Keratinocyte (primary cell): ENCODE measurements at places on chromosomes 11 and 22.

DNA sequence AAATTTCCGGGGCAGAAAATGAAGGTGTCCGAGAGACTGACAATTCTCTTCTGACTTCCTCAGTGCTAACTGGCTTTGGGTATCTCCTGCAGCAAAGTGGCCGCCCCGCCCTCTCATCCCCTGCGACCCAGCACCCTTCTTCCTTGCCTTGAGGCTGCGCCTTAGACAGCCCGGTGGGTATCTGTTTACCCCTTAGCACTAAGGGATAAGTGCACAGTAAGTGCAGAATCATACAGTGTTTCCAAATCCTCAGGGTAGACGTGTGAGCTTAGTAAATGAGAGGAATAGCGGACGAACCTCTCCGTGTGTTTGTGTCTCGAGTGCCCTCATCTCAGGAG lies 368 bp upstream of the CHORDC1 start:
- H3K4me3 ChIP-seq: peak overlapping the region; percentile 90
- peak overlapping the region; percentile 81 for H3K27ac ChIP-seq
- H3K4me1 ChIP-seq: peaks cover 28% of the 10 kb centered on the region
- no peaks in the 10 kb centered on the region for H3K27me3 ChIP-seq

DNA sequence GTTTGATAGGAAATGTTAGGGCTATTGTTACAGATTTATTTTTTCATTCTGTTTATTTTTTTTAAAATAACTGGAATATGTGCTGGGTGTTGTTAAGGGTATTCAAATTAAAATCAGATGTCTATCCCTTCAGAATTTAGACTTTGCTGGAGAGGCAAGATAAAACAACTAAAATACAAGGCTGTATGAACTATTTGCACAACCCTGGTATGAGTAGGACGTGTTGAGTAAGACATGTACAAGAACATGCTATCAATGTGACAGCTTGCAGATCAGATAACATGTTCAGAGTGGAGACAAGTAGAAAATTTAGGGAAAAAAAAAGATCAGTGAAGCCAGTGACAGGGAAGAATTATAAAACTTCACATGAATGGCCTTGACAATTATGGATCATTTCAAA lies 853.5 kb downstream of the METTL15 start:
- no peaks in the 10 kb centered on the region for H3K27me3 ChIP-seq
- no peaks in the 10 kb centered on the region for H3K36me3 ChIP-seq
- H3K4me1 ChIP-seq: no peaks in the 10 kb centered on the region
- H3K27ac ChIP-seq: no peak overlapping the region

- H3K27ac ChIP-seq: no peak overlapping the region
- H3K27me3 ChIP-seq: no peaks in the 10 kb centered on the region
- peaks cover 10% of the 10 kb centered on the region for H3K4me1 ChIP-seq
- no peak for DNase-seq
- H3K4me3 ChIP-seq: no peak overlapping the region
These were observed 27.2 kb downstream of the FEZ1 start for GRCh38 chr11:125468852-125469251.

DNA sequence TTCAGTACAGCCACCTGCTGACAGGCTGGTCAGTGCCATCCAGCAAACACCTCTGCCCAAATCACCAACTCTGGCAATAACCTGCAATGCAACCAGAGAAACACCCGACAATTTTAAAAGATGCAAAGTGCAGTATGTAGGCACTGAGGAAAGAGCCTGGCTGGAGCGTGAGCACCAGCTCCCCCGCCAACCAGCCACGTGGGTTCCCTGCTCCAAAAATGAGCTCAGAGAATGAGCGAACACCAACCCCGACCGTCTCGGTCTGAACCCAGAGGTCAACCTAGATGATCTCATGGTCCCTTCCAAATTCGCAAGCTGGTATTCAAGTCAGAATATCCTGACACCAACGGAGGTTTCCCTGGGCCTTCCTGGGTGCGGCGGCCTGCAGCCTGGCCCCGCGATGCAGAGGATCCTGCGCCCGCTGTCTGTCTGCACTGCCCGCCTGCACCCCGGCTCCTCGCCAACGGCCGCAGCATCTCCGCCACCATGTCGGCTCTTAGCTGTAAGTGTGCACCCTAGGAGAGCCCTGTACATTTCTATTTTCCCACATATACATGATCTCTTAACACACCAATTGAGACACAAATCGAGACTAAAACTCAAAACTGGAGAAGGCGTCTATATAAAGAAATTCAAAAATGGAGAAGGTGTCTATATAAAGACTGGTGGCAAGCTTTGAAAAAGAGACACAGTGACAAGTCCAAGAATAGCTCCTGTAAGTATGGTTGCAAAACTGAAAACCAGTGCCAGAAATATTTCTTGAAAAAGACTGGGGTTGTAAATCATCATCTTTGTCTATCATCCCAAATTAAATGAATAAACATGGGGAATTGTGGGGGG lies 22.8 kb downstream of the TMEM184B start:
- no peak for DNase-seq
- H3K36me3 ChIP-seq: peaks cover 21% of the 10 kb centered on the region
- H3K4me1 ChIP-seq: no peaks in the 10 kb centered on the region
- no peak overlapping the region for H3K4me3 ChIP-seq

GRCh38 chr11:111454561-111455192 lies 57.5 kb downstream of the BTG4 start:
- H3K4me3 ChIP-seq: no peak overlapping the region
- peak; percentile 66 for DNase-seq
- peaks cover 7% of the 10 kb centered on the region for H3K27me3 ChIP-seq
- H3K36me3 ChIP-seq: no peaks in the 10 kb centered on the region
- no peak overlapping the region for H3K27ac ChIP-seq

- H3K4me1 ChIP-seq: peaks cover 10% of the 10 kb centered on the region
- no peaks in the 10 kb centered on the region for H3K27me3 ChIP-seq
- H3K27ac ChIP-seq: peak overlapping the region; percentile 63
- H3K36me3 ChIP-seq: no peaks in the 10 kb centered on the region
- peak; percentile 25 for DNase-seq
- H3K4me3 ChIP-seq: no peak overlapping the region
These were observed 1589.4 kb upstream of the TENM4 start for GRCh38 chr11:81030186-81030585.

- H3K27ac ChIP-seq: no peak overlapping the region
- no peaks in the 10 kb centered on the region for H3K36me3 ChIP-seq
- H3K27me3 ChIP-seq: no peaks in the 10 kb centered on the region
- no peak overlapping the region for H3K4me3 ChIP-seq
- H3K4me1 ChIP-seq: no peaks in the 10 kb centered on the region
- no peak for DNase-seq
These were observed 86.9 kb upstream of the FAT3 start for GRCh38 chr11:92137747-92138146.

DNA sequence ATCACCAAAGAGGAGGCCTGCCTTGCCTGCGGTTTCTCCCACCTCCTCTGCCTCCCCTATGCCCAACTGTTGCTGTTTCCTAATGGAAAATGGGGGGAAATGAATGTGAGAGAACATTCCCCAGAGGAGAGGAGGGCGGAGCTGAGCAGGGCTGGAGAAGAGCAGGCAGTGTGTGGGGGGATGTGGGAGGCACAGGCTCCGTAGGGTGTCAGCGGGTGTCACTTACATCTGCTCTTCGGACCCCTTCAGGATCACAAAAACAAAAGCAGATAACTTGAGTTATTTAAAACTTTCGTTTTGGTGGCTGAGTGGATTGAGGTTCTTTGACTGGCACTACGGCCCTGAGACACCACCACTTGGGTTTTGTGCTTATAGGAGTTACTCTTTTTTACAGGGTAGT lies 93.8 kb downstream of the CEP164 start:
- no peaks in the 10 kb centered on the region for H3K36me3 ChIP-seq
- H3K4me1 ChIP-seq: no peaks in the 10 kb centered on the region
- H3K27ac ChIP-seq: no peak overlapping the region

- no peak for DNase-seq
- H3K4me1 ChIP-seq: peaks cover 32% of the 10 kb centered on the region
- peaks cover 11% of the 10 kb centered on the region for H3K36me3 ChIP-seq
- H3K27ac ChIP-seq: no peak overlapping the region
These were observed 1.6 kb upstream of the BCR start for GRCh38 chr22:23178512-23179254.

DNA sequence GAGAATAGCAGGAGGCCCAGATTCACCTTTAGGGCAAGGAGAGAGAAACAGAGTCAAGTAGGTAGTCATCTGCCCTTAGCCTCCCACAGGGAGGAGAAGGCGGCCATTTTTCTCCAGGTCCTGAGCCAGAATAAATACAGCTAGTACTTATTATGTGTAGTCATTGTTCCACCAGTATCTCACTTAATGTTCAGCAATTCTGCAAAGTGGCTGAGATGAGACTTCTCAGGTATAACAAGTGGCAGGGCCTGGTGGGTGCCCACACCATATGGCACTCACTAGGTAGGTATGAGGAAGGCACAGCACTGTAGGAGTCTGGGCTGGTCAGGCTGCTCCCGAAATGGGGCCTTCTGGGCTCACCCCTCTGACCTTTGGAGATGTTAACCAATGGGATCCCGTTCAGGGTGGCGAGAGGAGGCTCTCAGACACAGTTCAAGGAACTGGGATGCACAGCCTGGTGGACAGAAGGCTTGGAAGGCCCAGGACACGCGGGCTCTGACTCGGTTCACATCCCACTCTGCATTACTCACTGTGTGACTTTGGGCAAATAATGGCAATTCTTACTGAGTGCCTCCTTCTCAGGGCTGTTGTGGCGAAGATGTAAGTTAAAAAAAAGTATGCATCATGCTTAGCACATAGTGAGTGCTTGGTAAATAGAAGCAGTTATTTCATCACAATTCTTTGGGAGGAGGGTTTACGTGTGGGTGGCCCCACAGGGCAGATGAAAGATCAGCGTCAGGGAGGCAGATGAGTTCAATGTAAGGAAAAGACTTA lies 25.1 kb downstream of the RTN4RL2 start:
- DNase-seq: no peak
- no peaks in the 10 kb centered on the region for H3K36me3 ChIP-seq
- no peak overlapping the region for H3K27ac ChIP-seq
- no peak overlapping the region for H3K4me3 ChIP-seq

DNA sequence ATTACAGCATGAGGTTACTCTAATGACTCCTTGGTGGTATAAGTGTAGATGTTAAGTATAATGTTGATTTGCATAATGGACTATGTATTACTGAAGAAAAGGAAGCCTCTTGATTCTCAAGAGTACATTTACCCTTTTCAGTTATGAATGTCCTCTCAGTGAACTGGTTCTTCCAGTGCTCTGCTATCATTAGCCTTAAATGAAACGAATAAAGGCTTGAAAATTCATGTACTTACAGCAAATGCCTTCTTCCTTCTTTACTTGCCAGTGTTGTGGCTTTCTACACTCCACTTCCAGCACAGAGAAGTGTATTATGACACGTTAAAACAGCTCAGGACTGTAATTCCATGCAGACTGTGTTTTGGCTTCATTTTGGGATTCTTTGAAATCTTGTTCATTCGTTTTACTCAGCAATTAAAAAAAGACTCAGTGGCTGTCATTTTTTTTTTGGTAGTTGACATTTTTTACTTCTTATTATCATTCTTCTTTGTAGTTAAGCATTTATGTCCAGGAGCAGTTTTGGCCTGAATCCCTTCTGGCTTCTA lies 96.9 kb downstream of the MTMR3 start:
- no peaks in the 10 kb centered on the region for H3K27me3 ChIP-seq

DNA sequence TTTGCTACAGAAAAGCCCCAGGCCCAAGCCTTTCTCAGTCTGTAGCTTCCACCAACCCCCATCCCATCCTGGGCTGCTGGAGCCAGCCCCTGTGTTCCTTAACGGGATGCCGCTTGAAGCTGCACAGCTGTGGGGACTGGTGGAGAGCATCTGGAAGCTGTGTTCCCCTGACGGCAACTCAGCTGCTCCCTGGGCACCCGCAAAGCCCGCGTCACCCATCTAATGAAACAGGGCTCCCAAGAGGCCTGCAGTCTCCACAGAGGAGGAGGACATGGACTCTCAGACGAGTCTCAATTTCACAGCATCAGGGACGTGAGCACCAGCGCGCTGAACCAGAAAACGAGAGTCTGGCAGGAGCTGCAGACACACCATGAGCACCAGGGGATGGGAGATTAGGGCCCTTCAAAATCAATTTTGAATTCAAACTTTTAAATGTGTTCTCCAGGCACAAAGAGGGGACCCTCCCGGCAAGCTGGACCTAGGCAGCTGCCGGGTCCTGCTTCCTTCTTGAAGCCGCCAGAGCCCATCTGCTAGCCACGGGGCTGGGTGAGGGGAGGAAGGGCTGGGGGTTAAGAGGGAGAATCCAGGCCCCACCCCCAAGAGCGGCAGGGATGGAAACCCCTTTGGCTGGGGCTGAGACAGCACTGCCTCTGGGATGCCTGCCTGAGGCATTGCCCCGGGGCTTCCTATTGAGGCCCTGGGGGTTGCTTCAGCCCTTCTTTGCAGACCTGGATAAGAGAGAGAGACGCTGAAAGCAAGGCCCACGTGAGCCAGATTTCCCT lies 21.0 kb downstream of the LMO1 start:
- no peak overlapping the region for H3K27ac ChIP-seq
- H3K27me3 ChIP-seq: peaks cover 18% of the 10 kb centered on the region
- DNase-seq: no peak
- no peak overlapping the region for H3K4me3 ChIP-seq
